ENCODE measurements at places on chromosomes 5 and 9. TPM values are rescaled to one million over a fixed set of nuclear protein-coding genes. Genes with fewer than 3 reads are reported as not detected.

F12 gene
- not detected for total RNA-seq

CAMK4 gene
- total RNA-seq: 0.67 TPM

DNA sequence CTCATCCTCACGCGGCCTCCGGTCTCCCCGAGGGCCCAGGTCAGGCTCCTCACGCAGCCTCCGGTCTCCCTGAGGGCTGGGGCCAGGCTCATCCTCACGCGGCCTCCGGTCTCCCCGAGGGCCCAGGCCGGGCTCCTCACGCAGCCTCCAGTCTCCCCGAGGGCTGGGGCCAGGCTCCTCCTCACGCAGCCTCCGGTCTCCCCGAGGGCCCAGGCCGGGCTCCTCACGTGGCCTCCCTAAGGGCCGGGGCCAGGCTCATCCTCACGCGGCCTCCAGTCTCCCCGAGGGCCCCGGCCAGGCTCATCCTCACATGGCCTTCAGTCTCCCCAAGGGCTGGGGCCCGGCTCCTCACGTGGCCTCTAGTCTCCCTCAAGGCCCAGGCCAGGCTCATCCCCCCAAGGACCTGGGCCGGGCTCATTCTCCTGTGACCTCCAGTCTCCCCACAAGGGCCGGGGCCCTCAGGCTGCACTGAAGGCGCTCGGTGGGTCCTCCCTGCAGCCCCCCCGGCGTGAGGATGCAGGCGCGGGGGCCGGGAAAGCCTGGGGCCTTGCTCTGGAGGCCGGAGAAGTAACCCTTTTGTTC, 51.2 kb upstream of the FCN2 start:
- no peaks in the 10 kb centered on the region for H3K4me1 ChIP-seq
- no peak overlapping the region for H3K4me3 ChIP-seq
- H3K36me3 ChIP-seq: peaks cover 11% of the 10 kb centered on the region
- DNase-seq: no peak

DNA sequence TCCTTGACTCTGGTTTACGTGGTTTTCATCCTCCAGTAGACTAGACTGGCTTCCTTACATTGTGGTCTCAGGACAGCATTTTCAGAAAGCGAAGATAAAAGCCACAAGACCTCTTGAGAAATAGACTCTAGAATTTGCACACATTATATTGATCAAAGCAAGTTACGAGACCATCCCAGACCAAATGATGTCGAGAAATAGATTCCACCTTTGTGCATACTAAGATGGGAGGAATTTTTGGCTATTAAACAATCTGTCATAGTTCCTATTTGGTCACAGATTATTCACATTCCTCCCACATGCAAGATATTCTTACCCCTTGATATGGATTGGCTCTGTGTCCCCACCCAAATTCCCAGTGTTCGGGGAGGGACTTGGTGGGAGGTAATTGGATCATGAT, 65.6 kb downstream of the TEX10 start:
- no peaks in the 10 kb centered on the region for H3K4me1 ChIP-seq
- DNase-seq: no peak
- no peak overlapping the region for H3K27ac ChIP-seq
- peaks cover 53% of the 10 kb centered on the region for H3K36me3 ChIP-seq
- no peak overlapping the region for H3K4me3 ChIP-seq

DNA sequence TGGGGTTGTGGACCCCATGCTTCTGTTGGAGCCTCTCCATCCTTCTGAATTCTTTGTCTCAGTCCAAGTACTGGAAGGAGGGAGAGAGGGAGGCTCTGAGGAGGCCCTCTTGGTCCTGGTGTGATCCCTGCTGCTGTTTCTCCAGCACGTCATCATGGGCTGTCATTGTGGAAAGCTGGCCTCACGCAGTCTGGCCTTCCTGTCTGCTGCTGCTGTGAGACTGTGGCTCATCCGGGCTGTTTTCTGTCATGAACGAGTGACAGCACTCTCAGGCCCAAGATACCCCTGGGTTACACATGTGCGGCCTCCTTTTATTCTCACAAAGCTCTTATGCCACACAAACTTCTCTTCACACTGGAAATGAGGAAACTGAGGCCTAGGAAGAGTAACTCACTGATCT, 499.3 kb downstream of the CCDC171 start:
- no peak overlapping the region for H3K4me3 ChIP-seq
- no peaks in the 10 kb centered on the region for H3K27me3 ChIP-seq
- no peaks in the 10 kb centered on the region for H3K4me1 ChIP-seq
- H3K27ac ChIP-seq: no peak overlapping the region
- DNase-seq: no peak

DNA sequence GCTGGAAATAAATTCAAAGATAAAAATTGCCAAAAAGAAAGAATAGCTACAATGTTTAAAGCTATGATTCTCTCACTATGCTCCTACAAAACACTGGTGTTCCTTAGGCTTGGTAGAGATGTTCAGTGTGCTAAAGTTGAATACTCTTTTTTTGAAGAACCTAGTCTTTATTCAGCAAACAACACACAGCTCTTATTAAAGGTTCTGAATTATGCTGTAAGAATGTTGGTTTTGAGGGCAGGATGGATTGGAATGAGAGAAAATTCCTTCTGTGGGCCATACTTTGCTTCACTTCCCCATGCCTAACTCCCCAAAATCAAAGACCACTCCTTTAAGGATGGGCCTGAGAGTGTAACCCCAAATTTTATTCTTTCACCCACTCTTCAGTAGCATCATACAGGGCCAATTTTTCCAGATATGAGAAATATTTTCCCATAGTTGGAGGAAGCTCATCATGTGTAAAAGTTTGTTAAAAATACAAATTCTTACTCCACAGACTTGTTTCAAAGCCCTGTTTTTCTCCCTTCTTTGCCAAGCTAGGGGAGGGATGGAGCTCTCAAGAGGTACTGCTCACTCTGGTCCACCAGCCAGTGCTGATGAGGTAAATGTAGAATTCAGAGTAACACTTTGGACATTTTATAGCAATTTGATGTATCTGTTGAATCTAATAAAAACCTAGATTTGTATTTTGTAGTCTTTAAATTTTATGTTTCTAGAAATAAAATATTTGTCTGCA, 99.3 kb downstream of the GDNF start:
- H3K27me3 ChIP-seq: no peaks in the 10 kb centered on the region
- no peaks in the 10 kb centered on the region for H3K36me3 ChIP-seq
- no peaks in the 10 kb centered on the region for H3K4me1 ChIP-seq
- H3K27ac ChIP-seq: no peak overlapping the region
- H3K4me3 ChIP-seq: no peak overlapping the region

DNA sequence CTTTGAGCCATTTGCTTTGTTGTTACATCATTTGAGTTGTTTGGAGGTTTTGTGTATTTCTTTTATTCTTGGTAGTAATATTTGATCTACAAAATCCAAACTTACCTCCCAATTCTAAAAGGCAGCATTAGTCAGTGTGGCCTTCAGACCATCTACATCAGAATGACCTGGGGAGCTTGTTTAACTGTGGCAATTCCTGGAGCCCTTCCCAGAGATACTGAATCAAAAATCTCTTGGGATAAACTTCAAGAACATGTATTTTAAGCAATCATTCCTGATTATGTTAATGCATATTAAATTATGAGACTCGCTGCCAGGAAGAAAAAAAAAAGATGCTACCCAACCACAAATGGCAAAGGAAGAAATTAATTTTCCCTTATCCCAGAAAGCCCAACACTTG, 268.9 kb upstream of the PDE4D start:
- no peaks in the 10 kb centered on the region for H3K4me1 ChIP-seq
- no peak for DNase-seq
- no peak overlapping the region for H3K4me3 ChIP-seq
- H3K36me3 ChIP-seq: no peaks in the 10 kb centered on the region

DNA sequence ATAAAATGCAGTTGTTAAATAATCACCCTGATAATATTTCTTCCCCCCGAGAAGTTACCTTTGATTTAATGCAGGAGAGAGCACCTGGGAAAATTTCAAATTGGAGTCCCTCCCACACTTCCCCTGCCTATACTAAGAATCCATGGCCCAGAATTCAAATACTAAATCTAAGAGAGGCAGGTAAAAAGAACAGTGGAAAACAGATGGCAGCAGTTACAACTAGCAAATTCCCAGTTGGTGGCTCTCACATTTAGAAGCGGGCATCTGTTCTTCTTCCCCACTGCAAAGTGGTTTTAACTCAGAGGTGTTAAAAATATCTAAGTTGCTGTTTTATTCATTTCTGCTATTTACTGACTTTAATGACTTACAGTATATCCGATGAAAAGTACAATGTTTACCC, 210.4 kb upstream of the ELAVL2 start:
- no peak overlapping the region for H3K27ac ChIP-seq
- no peaks in the 10 kb centered on the region for H3K4me1 ChIP-seq
- H3K27me3 ChIP-seq: no peaks in the 10 kb centered on the region
- no peak overlapping the region for H3K4me3 ChIP-seq
- DNase-seq: no peak

DNA sequence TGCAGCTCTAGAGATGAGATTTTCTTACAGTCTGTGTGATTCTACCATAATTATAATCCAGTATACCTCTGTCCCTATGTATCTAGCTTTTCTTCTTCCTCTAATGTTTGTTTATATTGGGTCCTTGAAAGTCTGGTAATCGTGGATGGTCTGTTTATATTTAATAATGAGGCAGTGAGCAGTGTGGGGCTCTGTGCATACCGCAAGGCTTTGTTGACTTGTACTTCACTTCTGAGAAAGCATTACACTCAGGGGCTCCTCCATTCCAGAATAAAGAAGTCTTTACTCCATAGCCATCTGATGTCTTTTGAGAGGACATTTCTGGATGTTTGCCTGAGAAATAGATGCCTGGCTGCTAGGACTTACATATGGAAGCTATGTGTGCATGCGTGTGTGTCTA, 4.5 kb upstream of the MPDZ start:
- H3K4me1 ChIP-seq: no peaks in the 10 kb centered on the region
- H3K27ac ChIP-seq: no peak overlapping the region
- H3K4me3 ChIP-seq: no peak overlapping the region
- no peaks in the 10 kb centered on the region for H3K36me3 ChIP-seq

Measured in right atrium auricular region (tissue), 2 donors.